NCI-H1694 (cell line): ENCODE measurements at places on chromosomes 11 and 22.

DNA sequence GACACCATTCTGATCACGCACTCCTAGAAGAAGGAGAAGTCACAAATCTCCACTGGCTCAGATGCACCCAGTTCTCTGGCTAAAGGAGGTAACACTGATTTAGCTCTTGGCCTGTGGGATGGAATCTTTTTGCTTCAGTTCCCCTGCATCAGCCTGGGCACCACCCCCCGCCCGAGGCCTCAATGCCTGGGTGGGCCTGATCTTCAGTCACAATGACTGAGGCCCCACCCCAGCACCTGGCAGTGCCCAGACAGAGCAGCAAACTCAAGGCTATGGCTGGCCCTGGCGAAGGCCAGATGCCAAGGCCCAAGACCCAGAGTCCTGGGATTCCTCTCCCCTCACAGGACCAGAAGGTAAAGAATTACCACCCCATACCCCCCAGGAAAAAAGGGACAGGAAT is 5.0 kb downstream of the CYB561A3 start:
- no peak for DNase-seq

DNA sequence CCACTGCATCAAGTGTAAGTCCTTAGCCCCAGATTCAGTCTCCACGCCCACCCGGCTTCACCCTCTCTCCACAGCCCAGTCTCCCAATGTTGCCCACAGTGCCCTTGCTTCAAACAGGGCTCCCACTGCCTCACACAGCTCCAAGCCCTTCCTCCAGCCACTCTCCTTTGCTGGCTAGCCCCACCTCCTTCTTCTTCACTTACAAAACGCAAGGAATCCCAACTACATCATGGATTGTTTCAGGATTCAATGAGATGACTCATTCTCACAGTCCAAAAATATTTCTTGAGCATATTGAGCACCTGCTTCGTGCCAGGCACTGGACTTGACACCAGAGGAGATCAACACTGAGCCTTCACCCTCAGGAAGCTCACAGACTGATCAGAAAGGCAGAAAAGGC is 533.5 kb downstream of the BUD13 start:
- no peak for DNase-seq

GRCh38 chr11:37449146-37449545 is 851.1 kb upstream of the RAG2 start:
- DNase-seq, result peak; percentile 6

DNA sequence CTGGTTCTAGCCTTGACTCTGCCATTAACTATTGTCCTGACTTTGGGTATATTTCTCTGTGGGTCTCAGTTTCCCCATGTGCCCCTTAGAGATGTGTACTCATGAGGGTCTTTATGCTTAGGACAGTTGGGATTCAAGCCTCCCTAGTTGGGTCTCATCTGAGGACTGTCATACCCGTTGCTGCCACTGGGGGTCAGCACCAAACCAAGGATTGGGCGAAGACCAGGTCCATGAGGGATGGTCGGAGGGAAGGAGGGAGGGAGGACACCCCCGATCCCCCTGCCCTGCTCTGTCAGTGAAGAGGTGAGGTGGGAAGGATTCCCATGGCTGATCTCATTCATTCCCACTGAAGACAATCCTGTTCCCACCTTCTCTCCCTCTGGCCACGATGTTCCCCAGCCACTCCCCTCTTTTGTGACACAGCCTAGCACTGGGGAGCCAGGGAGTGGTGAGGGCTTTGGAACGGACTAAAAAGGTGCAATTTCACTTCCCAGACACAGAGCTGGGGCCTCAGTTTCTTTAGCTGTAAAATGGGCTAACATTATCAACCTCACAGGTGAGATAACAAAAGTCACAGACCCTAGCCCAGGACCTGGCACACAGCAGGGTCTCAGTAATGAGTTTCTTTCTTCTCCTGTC is 12.4 kb upstream of the KLHL35 start:
- DNase-seq, result peak; percentile 50

GRCh38 chr11:16727806-16728205 is 10.6 kb upstream of the C11orf58 start:
- no peak for DNase-seq

DNA sequence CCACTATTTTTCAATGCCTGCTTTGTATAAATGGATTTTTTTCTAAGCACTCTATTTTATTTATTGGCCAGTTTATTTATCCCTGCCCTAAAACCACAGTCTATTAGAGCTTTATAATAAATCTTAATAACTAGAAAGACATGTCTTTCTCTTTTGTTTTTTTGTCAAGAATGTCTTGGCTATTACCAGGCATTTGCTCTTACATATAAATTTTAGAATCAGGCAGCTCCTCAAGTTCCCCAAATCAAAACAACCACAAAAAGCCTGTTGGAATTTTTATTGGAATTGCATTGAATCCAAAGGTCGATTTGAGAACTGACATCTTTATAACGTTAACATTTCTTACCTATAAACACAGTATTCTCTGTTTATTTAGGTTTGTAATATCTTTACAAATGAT is 85.8 kb upstream of the SC5D start:
- DNase-seq, result no peak

GRCh38 chr22:29435236-29436136 is 2.9 kb upstream of the RFPL1 start:
- DNase-seq, result no peak

DNA sequence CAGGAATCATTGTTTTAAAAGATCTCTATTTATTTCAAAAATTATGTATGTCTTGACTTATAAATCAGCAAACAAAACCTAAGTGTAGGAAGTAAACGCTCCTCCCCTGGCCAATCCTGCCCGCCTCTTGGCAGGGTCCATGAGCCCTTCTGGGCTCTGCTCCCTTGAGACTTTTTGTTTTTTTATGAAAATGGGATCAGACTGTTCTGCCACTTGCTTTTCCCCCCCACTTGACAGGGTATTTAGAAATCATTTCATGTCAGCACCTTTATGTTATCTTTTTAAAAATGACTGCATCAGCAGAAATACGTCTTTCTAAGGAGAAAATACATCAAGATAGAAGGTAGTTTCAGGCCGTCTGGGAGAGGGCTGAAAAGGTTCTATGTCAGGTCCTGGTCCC is 35.6 kb downstream of the FBLN1 start:
- DNase-seq, result peak; percentile 39

DNA sequence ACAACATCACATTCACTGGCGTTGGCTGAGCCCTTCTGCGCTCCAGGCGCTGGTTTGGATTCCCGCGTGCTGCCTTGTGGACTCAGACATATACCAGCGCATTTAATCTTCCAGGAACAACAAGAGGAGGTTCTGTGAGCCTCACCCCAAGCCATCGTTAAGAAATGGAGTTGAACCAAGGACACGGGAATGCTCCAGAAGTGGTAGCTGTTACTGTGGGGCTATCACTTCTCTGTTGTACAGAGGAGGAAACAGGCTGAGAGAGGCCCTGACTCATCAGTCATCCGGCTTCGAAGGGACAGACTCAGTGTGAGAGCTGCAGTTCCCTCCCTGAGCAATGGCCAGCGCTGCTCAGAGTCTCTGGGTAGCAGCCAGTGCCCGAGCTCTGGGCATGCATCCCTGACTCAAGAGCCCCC is 291.3 kb downstream of the TBC1D22A start:
- DNase-seq, result no peak

DNA sequence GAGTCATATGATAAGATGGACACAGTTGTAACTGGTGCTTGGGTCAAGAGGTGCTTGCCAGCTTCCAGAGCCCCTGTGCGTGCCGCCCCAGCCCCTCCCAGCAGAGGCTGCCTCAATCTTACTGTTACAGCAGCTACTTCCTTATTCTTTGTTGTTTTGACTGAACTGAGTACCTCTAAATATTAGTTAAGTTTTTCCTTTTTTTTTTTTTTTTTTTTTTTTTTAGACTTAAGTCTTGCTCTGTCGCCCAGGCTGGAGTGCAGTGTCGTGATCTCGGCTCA is 8.8 kb downstream of the ZBED4 start:
- no peak for DNase-seq

DNA sequence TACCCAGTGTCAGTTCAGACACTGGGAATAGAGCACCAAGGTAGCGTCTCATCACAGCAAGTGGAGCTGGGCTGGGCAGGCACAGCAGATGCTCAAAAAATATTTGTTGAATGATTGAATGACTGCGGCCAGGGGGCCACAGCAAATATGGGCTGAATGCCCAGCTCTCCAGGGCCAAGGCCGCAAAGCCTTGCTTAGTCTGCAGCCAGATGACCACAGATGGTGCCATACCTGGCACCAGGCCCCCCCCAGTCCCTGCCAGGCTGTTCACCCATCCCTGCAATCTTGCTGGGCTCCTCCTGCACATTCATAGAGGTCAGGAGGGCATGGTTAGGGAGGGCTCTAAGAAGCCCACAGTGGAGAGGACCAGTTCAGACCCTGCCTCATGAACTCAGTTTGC is 32.9 kb downstream of the ZC3H7B start:
- no peak for DNase-seq

GRCh38 chr11:43638717-43639116 is 41.8 kb upstream of the HSD17B12 start:
- DNase-seq, result no peak

DNA sequence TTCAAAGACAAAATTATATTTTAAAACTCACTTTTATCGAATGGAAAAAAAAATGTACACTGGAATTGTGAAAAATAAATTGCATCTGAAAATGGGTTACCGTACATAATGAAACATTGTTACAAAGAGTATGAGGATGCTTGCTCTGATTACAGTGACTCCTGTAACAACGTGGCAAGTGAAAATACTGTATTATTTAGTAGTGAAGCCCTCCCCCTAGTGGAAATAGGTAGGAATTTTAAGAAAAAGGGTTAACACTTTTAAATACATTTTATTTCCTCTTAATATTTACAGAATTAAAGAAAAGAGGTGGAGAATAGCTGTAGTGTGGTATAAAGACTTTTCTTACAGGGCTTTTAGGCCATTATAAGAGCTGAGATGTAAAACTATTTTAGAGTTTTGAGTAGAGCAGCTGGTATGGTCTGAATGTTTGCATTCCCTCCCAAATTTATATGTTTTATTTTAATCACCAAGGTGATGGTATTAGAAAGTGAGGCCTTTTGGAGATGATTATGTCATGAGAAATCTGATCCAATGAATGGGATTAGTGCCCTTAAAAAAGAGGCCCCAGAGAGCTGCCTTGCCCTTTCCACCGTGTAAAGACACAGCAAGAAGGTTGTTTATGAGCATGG is 25.2 kb downstream of the FAM76B start:
- DNase-seq, result peak; percentile 2
